ENCODE measurements at places on chromosomes 7 and 10.

DNA sequence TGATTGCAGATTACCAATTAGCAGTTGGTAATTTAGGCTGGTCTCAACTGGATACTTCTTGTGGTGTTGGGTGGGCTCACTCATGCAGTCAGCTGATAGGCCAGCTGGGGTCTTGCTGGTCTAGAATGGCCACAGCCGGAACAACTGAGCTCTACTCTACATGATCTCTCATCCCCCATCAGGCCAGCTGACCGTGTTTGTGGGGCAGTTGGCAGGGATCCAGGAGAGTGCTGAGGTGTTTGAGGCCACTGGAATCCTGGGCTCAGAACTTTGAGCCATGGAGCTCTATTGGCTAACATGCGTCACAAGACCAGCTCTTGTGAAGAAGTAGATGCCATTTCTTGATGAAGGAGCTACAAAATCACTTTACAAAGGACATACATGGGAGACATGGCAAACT lies 242.4 kb downstream of the GFRA1 start:
- no peak for DNase-seq

GRCh38 chr10:101974091-101974971 lies 81.6 kb downstream of the ARMH3 start:
- no peak for DNase-seq

DNA sequence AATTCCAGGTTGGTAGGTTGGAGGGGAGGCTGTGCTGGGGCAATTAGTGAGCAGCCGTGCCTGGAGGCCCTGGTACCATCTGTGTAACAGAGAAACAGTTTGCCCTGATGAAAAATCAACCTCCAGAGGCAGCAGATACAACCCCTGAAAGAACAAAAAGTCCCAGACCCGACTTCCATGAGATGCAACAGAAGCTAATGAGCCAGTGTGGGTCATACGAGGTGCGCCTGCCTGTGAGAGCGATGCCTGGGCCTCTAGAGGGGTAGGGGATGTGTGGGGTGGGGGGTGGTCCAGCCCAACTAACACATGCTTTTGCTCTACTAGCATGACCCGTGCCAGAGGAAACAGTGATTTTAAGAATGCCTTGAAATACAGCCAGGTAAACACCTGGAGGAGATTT lies 39.3 kb downstream of the CELF2 start:
- no peak for DNase-seq

DNA sequence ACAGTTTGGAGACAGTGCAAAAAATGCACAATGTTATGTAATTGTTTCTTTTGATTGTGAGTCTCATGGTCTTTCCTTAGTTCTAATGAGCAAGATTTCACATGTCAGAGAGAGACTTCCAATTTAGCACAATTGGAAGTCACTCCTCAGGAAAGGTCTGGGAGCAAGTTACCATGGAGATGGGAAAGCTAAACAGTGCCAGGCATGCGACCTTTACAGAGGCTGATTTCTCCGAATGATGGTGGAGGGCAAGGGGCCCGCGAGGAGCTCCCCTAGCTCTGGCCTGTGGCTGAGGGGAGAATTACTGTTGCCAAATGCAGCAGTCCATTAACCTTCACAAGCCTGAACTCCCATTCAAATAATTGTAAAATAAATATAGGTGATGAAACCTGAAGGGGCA lies 59.3 kb downstream of the CDCA7L start:
- DNase-seq = no peak

GRCh38 chr10:72068901-72069446 lies 19.4 kb downstream of the SPOCK2 start:
- DNase-seq = no peak

GRCh38 chr10:91610444-91610843 lies 22.4 kb downstream of the PPP1R3C start:
- no peak for DNase-seq

DNA sequence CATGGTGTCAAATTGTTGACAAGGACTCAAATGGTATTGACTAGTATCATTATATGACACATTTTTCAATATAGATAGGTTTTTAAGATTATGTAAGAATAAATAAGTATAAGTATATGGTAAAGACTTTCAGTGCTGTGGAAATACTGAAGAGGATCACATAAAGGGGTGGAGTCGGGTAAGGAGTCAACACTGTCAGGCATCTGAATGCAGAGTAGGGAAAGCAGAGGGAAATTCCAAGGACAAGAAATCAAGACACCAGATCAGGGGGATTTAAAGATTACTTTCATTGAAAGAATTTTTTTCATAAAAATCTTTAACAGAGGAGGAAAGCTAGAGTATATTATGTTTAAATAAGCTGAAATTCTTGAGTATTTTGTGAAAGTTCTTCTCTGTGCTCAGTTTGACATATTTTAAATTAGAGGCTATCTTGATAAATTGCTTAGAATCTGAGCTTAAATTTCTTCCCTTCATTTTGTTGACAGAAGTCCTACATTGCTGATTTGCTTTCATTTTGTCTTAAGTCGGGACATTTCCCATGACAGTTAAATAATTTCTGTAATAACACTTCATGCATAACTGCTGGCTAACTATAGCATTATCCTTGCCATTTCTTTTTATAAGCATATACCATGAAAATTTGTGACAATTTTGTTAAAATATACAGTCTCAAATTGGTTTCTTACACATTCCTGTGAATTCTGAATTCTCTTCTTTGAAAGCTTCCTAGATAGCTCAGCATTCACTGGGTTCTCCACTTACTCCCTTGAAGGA lies 244.3 kb downstream of the PRKG1 start:
- no peak for DNase-seq

DNA sequence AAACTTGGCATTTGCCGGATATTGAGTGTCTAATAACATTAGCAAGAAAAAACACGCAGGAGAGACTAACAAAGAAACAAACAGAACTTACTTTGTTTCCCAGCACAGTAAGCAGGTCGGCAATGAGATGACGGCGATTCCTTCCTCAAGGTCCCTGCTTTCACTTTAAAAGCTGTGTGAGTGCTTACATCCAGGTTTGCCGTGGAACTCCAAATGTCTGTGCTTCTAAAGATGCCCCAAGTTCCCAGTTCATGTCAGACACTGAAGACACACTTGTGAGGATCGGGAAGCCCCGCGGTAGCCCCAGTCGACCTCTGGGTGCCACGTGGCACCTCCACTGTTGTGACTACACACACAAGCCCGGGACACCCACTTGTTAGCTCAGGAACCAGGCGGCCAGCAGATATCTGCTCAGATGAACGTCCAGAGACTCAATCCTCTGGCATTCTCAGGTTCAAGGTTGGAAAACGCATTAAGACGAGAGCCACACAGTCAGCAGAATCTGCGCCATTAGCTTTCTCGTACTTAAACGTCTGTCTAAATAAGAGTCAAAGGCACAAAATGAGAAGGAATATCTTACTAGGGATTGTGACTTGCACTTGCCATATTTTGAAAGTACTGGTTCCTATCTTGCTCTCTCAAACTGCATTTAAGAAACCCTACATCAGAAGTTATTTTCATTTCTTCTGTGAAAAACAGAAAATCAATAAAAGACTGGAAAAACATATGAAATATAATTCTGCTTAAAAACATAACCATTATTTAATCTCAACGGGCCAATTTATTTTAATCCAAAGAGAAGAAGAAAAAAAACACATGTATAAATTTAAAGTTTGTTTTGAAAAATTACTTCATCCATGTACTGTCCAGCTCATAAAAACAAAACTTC lies 207.6 kb upstream of the KLF14 start:
- DNase-seq = peak; percentile 18

- DNase-seq = no peak
Measured at GRCh38 chr7:111827863-111828504, 265.7 kb upstream of the IMMP2L start.

DNA sequence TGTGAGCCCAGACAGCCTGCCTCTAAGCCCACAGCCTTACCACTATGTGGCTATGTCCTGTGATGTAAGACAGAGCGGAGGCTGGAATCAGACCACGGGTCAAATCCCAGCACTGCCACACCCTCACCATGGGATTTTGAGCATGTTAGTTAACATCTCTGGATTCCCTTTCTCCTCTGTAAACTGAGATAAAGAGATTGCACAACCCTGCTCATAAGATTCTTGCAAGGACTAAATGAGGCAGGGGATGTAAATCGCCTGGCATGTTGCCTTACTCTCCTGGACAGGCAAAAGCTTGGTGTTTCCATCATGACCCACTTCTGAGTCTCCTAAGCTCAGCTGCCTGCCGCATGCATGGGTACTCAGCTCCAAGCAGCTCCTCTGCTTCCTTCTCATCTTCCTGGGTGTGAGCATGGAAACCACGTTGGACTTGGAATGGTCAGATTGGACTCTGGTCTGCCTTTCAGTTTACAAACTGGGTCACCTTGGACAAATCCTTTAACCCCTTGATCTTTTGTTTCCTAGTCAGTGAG lies 41.3 kb upstream of the MTURN start:
- DNase-seq = no peak

- DNase-seq = peak; percentile 55
Measured at GRCh38 chr10:69092959-69093850, 5.3 kb downstream of the SRGN start.

DNA sequence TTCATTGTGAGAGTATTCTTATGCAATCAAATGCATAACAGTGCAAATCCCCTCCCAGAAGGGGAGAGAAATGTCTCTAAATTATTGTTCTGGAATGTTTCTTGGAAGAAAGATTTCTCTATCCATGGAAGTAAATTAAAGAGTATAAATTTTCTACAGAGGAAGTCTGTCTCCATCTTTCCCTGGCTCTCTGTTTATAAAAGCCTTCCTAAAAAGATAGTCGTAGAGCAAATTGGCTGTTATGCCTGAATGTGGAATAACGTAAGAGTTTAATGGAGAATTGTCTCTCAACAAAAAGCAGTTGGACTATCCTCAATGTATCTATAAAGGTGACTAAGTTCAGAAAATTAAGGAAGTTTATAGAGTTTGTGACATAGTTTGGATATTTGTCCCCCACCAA lies 76.3 kb downstream of the GNAT3 start:
- no peak for DNase-seq

DNA sequence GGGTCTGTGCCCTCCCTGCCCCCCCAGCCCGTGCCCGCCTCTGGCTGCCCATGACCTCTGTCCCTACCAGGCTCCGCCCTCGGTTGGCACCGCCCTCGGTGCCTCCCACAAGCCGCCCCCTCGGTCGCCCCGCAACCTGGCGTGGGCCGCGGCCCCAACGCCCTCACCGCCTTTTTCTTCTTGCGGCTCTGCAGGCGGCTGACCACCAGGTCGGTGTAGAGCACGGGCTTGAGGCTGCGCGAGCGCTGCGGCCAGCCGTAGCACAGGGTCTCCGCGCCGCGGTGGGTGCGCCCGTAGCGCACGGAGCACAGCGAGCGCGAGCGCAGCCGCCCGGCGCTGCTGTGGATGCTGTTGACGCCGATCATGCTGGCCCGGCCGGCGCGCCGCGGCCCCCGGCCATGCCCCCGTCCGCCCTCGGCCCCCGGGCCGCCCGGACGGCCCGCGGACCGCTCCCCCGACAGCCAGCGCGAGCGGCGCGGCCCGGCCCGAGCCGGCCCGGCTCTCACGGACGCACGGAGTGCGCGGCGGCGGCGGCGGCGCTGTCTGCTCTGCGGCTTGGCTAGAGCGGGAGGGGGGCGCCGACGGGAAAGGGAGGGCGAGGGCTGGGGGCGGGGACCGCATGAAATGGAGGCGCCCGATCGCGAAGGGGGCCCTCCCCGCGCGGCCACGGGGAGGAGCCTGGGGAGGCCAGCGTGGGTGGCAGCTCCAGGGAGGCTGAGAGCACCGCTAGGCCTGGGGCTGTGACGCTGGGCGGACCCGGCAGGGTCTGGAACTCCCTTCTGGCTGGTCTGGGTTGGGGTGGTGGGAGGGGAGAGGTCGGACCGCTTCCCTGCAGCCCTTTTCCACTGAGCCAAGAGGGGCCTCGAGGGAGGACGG lies 9.6 kb downstream of the PSD start:
- DNase-seq = peak; percentile 32

DNA sequence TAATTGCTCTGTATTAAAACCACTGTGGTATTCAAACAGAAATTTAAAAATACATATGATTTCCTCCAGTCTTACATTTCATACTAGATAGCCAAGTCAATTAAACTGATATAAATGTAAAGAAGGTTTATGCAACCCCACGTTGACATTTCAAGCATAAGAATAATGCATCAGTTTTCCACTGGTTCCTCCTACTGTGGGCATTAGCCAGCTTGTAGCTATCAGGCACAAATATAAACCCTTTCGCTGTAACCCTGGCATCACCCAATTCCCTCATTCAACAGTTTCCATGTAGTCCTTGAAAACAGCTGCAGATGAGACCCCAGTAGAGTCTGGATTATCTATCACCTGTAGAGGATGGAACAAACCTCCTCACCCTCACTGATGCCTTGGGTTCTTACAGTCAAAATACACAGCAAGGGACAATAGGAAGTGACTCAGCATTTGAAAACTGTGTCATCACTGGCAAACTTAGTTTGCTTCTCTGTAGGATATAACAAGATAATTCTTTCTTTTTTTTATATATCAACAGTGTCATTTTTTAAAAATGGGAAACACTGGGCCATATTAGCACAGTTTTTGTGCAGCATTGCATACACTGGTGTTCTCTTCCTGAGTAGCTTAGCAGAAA lies 113.0 kb downstream of the PDE1C start:
- no peak for DNase-seq

DNA sequence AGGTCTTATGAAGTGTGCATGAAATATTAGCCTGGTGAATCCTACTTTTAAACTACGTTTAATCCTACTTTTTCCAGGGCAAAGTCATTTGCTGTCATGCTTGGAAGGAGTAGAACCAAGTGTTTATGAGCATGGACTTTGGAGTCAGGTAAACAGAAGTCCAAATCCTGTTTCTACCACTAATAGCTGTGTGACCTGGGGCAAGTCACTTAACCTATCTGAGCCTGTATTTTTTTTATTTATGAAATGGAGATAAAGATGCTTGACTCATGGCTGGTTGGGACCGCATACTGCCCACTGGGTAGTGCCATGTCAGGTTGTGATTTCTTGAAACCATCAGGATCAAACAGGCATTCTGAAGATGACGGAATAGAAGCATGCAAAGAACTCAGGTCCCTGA lies 249.6 kb downstream of the BAMBI start:
- no peak for DNase-seq

- DNase-seq = no peak
Measured at GRCh38 chr10:89283936-89284475, 17.8 kb upstream of the IFIT2 start.

DNA sequence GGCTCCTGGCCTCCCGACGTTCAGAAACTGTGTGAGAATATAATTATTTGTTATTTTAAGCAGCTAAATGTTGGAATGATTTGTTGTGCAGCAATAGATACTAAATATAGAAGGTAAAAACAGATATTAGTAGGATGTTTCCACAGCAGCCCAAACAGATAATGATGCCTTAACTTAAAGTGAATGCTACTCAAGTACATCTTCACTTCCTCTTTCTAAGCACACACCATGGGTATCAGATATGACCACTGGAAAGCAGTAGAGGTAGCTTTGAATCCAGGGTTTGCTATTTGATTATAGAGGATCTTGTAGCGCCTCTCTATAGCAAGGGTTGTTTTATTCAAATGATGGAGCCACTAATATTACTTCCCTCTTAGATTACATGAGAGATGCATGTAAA lies 38.2 kb upstream of the BET1 start:
- no peak for DNase-seq

DNA sequence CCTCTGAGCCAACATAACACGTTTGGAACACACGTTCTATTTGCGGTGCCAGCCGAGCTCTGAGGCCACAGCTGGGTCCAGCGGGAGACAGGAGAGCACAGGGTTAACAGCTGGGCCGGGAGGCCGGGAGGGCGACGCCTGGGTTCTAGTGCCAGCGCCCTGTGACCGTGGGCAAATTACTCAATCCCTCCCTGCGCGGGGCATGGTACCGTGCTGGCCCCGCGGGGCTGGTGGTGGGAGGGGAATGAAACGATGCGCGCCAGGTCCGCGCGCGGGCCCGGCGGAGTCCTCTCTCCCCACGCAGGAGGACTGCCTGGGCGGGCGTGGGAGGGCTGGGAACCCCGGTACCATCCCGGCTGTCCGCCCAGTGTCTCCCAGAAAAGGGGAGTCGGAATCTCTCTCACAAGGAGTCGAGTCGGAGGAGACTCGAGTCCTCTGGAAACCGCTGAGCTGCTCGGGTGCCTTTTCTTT lies 30.4 kb downstream of the LEP start:
- no peak for DNase-seq

All from activated CD4-positive, CD25-positive, alpha-beta regulatory T cell (primary cell).